Stimulated activated CD8-positive, alpha-beta memory T cell treated with anti-CD3 and anti-CD28 coated beads, Interleukin-4, amount 100 ng/mL, for 1 hour (primary cell): ENCODE measurements at places on chromosomes 7 and 10.

DNA sequence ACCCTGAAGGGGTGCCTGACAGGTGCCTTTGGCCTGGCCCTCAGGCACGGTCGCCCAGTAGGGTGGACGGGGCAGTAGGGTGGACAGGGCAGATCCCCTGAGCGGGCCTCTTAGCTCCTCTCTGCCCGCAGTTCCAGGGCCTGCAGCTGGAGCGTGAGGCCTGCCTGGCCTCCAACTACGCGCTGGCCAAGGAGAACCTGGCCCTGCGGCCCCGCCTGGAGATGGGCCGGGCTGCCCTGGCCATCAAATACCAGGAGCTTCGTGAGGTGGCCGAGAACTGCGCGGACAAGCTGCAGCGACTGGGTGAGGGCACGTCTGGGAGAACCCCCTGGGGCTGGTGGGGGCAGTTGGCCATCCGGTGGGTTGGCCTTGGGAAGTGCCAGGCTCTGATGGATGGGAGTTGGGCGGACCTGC is 1.7 kb downstream of the VPS37D start:
- DNase-seq: no peak

GRCh38 chr10:14378387-14378960 is 47.8 kb upstream of the FRMD4A start:
- no peak for DNase-seq

- no peak for DNase-seq
Measured at GRCh38 chr7:20350996-20351692, 20.4 kb downstream of the ITGB8 start.

DNA sequence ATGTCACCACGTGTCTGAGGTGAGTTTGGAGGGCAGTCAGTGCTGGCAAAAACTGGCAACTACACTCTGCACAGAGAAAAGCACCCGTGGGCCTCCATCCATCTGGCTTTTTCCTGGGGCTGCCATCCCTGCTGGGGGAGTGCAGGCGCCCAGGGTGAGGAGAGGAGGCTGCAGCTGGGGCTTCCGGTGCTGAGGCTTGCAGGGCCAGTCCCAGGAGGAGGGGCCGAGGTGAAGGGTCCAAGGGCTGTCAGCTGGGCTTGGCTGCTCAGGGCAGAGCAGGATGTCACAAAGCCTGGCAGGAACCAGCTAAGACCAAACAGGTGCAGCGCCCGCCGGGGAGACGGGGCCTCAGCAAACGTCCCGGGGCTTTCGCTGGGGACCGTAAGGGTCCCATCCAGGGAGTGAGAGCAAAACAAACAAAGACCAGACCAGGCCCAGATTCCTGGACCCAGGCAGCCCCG is 77.2 kb downstream of the CFAP46 start:
- no peak for DNase-seq

DNA sequence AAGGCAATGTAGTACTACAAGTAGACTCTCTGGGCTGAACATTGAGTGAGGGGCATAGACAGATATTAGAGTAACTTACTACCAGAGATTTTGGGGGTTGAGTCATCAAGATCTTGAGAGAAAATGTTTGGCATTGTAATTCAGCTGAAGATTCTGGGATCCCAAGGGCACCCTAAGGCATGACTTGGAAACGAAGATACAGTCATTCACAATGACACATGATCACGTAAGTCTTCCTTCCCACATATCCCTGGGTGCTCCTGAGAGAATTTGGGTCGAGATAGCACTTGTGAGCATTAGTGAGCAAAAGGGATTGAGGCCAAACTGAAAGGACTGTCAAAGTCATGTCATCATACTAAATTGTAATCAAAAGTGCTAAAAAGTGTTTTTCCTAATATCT is 192.5 kb upstream of the PCLO start:
- DNase-seq: no peak

DNA sequence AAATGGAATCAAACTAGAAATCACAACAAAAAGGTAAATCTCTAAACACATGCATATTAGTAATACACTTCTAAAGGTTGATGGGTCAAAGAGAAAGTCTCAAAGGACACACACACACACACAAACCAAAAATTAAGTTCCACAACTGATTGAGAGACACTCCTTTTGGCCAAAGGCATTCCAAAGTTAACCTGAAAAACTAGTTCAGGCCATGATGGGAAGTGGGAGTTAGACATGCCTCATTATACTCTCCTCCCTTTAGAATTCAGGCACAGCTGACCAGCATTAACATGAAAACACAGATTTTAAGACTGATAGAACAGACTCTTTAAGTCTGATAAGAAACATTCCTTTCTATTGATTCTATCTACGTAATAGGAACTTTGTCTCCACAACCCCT is 332.4 kb upstream of the IGFBP3 start:
- no peak for DNase-seq

GRCh38 chr10:132638130-132638515 is 100.5 kb downstream of the INPP5A start:
- no peak for DNase-seq

DNA sequence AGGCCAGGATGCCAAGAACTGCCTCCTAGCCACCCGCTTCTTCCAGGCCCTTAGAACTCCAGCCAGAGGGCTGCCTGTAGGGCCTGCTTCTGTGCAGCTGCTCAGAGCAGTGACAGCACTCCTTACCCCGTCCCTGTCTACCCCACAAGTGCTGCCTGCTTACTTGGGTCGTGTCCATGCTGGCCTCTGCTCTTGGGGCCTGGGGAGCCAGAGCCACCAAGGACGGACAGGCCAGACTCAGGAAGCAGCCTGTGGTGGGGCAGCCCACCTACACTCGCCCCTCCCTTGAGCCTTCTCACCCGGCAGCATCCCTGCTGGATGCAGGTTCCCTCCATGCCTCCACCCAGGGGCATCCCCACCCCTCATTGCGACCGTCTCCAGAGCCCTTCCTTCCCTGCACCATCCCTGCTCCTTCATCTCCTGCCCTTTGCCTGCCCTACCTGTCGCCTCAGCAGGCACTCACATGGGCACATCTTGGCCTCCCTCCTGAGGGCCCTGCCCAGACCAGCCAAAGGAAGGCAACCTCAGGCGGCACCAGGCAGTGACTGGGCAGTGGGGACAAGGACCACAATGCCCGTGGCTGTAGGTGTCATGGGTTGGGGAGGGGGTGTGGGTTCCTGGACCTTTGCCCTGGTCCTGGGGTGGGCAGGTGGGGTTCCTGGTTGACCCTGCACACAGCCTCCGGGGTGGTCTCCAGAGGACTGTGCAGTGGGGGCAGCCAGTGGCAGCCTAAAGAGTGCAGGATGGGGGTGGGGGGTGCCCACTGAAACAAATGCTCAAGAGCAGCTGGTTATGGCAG is 78.0 kb upstream of the TNS3 start:
- DNase-seq: no peak

DNA sequence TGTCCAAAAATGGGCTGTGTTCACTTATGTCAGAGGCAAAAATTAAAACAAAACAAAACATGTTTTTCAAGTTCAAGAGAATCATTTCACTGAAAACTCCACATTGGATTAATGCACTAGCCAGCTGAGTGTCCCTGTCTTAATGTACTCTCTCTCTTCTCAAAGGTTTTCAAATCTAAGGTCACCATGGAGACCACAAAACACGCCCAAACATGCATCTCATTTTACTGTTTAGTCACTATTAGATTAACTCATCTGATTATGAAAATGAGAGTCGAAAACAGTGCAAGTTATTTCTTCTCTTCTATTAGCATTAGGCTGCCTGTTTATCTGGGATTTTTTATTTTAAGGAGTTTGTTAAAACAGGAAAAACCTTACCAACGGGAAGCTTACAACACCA is 70.8 kb upstream of the ASAH2 start:
- DNase-seq: no peak

DNA sequence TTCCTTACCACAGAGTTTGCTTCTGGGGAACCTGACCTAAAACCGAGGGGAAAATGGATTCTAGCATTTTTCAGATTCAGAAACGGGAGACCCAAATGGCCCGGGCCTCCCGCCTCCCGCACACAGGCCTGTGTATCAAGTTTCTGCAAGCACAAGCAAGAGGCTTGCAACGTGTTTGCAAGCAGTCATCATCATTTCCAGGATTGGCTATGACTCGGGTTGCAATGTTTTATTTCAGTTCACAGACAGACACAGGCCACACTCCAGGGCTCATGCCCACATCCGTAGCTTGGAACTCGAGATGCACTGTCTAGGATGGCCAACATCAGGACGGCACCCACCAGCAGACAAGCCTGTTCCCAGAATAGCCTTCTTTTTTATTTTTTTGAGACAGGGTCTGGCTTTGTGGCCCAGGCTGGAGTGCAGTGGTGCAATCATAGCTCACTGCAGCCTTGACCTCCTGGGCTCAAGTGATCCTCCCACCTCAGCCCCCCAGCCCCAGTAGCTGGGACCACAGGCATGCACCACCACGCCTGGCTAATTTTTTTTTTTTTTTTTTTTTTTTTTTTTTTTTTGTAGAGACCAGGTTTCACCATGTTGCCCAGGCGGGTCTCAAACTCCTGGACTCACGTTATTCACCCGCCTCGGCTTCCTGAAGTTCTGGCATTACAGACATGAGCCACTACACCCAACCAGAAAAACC is 68.1 kb upstream of the FOXK1 start:
- no peak for DNase-seq

- no peak for DNase-seq
Measured at GRCh38 chr10:71701496-71702132, 18.0 kb downstream of the C10orf105 start.

DNA sequence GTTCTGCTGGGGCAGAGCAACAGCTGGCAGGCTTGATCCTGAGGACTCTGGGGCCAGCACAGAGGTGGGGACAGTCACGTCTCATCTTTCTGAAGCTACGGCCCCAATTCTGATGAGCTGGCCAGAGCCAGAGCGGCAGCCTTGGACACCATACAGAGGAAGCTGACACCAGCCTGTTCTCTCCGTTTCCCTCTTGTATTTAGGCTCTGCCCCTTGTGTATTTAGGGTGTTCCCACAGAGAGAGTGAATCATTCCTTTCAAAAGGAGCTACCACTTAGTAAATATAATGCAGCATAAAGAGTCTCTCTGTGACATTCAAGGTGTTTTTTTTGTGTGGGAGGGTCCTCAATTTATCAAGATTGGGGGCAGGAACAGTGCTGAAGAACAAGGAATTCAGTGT is 109.2 kb downstream of the ZNF248 start:
- DNase-seq: no peak

DNA sequence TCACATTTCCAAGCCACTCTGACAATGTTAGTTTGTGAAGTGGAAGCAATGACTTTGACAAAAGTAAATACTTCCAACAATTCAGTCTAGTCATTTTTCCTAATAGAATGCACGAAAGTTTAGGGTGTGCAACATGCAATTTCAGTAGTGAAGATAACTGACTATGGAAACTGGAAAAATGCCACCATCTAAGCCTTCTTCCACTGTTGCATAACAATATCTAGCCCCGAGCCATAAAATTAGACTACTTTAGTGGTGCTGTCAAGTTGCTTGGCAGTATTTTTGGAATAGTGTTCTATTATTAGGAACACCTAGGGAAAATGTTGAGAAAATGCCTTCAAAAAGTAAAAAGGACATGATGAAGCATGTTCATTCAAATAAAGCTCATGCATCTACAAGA is 17.9 kb downstream of the SEMA3A start:
- no peak for DNase-seq

- no peak for DNase-seq
Measured at GRCh38 chr7:157410831-157411556, 74.2 kb downstream of the DNAJB6 start.

DNA sequence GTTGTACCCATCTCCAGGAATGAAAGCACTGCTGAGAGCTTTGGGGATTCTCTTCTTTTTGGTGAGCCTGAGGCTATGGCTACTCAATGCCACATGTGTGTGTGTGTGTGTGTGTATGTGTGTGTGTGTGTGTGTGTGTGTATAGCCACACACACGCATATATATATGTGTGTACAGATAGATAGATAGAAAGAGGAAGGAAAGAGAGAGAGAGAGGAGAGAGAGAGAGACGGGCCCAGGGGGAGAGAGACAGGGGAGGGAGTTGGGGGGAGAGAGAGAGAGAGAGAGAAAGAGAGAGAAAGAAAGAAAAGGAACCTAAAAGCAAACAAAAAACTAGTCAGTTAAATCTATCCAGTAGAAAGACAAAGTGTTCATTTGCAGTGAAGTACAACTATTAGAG is 8.3 kb downstream of the SLC13A4 start:
- no peak for DNase-seq

- DNase-seq: no peak
Measured at GRCh38 chr7:73740771-73741170, 2.2 kb upstream of the ABHD11 start.

- DNase-seq: no peak
Measured at GRCh38 chr7:50475340-50475739, 25.2 kb upstream of the FIGNL1 start.

GRCh38 chr10:100817268-100817839 is 72.0 kb downstream of the PAX2 start:
- no peak for DNase-seq

- DNase-seq: no peak
Measured at GRCh38 chr10:129971381-129972144, 7.5 kb upstream of the EBF3 start.

DNA sequence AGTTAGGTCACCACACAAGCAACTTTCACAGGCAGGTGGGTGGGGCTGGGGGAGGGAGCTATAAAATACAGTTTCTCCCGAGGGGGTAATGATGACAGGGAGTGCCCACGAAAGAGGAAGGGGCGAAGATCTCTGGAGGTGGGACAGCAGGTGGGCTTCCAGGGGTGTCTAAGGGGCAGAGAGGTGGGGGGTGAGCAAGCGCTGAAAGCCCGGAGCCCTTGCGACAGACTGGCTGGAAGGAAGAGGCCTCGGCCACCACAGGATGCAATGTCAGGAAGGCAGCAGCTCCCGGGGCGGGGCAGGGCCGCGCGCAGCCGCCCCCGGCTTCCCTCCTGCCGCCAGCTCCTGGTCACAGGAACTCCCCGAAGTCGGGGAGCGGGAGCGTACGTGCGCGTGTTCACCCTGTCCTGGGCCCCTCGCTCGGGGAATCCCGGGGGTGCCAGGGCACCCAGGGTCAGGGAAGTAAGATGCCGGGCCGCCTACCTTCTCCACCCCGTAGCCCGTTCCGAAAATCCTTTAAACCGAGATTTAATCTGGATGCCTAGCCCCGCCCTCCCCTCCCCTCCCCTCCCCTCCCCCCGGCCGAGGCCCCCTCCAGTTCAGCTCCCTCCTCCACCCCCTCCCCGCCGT is 105.2 kb upstream of the PPIF start:
- DNase-seq: no peak

- DNase-seq: no peak
Measured at GRCh38 chr10:32445036-32445435, 904 bp upstream of the CCDC7 start.

GRCh38 chr10:15202639-15203038 is 34.1 kb upstream of the NMT2 start:
- DNase-seq: no peak

- DNase-seq: no peak
Measured at GRCh38 chr10:85003083-85003482, 674.7 kb downstream of the CCSER2 start.

- no peak for DNase-seq
Measured at GRCh38 chr7:70492625-70493024, 639.3 kb upstream of the GALNT17 start.

GRCh38 chr10:90047243-90047729 is 345.9 kb downstream of the KIF20B start:
- no peak for DNase-seq

GRCh38 chr7:30469303-30469702 is 9.3 kb downstream of the NOD1 start:
- no peak for DNase-seq

GRCh38 chr10:102268375-102268888 is 23.1 kb downstream of the GBF1 start:
- no peak for DNase-seq
